ENCODE measurements at places on chromosomes 2 and 18. TPM values are rescaled to one million over a fixed set of nuclear protein-coding genes. Genes with fewer than 3 reads are reported as not detected.

DLX1 gene
- total RNA-seq: 48.9 TPM

HAT1 gene
- 77.7 TPM for total RNA-seq

- H3K4me3 ChIP-seq: no peak overlapping the region
- H3K4me1 ChIP-seq: peaks cover 17% of the 10 kb centered on the region
- H3K27ac ChIP-seq: peak overlapping the region; percentile 20
These were observed 354.8 kb upstream of the MEIS1 start for GRCh38 chr2:66080127-66080526.

- no peak overlapping the region for H3K4me3 ChIP-seq
- DNase-seq: no peak
- H3K27ac ChIP-seq: no peak overlapping the region
These were observed 12.1 kb upstream of the HMSD start for GRCh38 chr18:63936932-63937393.

DNA sequence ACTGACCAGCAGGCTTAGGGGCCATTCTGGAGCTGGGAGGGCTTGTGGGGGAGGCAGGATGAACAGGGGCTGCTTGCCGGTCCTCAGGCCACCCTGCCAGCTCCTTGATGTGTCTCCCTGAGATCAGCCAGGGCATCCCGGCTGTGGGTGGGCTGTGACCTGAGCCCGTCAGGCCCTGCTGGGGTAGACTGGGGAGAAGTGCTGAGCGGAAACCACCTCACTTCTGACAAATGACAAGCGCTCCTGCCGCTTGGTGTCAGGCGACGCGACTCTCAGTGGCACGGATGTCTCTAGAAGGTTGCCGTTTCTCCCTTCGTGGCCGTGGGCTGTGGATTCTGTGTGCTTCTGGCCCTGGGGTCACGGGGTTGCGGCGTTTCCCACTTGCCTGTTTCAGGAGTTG, 45.7 kb downstream of the NFATC1 start:
- no peaks in the 10 kb centered on the region for H3K27me3 ChIP-seq
- DNase-seq: no peak
- no peaks in the 10 kb centered on the region for H3K36me3 ChIP-seq
- H3K27ac ChIP-seq: no peak overlapping the region
- peaks cover 5% of the 10 kb centered on the region for H3K4me1 ChIP-seq
